ENCODE measurements at places on chromosomes 3 and 15.

DNA sequence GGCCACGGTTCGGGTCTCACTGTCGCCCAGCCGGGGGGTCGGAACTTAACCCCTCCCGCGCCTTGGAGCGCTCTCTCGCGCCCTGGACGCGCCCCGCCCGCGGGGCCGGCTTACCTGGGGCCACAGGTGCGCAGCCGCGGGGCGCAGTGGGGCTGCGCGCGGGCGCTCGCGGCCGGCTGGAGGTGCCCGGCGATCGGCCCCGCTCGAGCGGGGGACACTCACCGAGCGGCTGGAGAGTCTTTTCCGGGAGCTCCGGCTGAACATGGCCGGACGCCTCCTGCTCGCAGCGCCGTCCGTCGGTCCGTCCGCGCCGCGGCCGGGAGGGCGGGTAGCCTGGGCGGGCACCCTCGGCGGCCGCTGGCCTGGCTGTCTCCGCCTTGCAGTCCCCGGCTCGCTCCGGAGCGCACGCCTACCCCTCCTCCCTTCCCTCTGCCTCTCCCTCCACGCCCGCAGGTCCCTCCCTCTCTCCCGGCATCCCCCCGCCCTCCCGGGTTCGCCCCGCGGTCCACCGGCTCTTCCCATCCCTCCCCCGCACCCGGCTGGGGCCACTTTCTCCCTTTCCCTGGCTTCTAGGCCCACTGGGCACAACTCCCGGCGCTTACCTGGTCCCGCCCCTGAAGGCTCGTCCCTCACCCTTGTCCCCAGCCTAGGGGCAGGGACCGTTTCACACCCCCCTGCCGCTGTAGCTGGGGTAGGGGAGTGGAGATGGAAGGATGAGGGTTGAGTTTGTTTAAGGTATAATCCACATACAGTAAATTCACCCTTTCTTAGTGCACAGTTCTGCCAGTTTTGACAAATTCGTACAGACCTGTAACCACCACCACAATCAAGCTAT, 220.1 kb upstream of the PRICKLE2 start:
- peak; percentile 67 for DNase-seq

- DNase-seq = no peak
Measured at GRCh38 chr3:27380433-27381357, 11.5 kb upstream of the NEK10 start.

- DNase-seq = no peak
Measured at GRCh38 chr3:162337630-162338029, 841.0 kb downstream of the OTOL1 start.

- DNase-seq = no peak
Measured at GRCh38 chr15:39884351-39884750, 35.7 kb downstream of the GPR176 start.

GRCh38 chr15:60480149-60480548, 1.2 kb upstream of the ICE2 start:
- DNase-seq = no peak

GRCh38 chr3:24915639-24916038, 421.0 kb upstream of the THRB start:
- DNase-seq = no peak

DNA sequence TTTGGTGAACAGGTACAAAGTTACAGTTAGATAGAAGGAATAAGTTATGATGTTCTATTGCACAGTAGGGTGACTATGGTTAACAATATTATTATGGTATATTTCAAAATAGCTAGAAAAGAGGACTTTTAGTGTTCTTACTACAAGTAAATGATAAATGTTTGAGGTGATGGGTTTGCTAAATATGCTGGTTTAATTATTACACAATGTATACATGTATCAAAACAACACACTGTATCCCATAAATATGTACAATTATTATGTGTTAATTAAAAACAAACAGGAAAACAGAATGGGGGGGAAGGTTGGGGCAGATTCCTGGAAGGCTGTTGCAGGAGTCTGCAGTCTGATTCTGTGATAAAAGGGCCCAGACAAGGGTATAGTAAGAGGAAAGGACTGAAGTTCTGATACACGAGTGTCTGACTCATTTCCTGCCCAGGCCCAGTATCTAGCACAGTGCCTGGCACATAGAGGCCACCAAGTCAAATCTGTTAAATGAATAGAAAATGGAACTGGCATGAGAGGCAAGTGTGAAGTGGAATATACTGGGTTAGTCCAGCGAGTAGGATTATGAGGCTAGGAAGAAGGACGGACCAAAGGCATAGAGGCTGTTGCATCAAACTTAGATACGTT, 7.2 kb upstream of the ENTPD3 start:
- no peak for DNase-seq

DNA sequence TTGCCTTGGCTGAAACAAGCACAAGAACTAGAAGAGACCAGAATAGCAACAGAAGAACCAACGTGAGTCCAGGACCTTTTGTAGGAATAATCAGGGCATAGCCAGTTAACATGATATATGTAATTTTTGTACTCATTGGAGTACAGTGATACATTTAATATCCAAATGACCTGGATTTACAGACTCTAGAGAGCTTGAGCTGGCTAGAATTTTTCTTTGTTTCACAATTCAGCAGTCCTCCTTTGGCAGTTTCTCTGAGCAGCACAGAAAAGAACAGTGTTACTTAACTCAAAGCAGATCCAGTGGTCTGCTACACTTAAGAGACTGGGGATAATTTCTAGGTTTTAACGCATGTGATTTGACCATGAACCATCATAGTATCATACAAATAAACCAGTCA, 245.7 kb downstream of the ADAMTSL3 start:
- no peak for DNase-seq

DNA sequence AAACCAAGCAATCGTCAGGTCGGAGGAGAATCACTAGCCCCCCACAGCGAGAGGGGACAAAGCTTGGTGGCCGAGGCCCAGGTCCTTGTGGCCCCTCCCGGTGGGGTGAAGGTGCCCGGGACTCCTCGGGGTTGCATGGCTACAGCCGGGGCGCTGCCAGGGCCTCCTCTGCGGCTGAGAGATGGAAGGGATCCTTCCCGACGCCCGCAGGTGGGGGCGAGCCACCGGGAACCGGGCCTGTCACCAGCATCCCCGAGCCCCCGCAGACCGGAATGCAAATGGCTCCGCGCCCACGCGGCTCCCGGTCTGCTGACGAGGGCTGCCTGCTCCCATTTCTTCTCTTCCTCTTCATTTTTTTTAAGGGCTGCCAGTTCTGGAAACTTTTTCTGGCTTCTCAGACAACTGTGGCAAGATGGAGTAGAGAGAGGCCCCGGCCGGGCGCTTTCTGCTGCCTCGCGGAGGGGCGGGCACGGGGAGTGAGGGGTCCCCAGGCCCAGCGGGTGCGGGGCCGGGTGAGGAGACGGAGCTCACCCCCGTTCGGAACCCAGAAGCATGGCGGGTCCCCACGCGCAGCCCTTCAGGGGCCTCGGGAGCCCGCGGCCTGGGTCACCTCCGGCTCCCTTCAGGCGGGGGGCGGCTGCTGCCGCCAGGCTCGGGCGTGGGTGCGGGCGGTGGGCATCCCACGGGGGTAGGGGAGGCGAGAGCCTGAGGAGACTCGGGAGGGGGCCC, 27.5 kb downstream of the MELTF start:
- peak; percentile 27 for DNase-seq

GRCh38 chr15:31799715-31800321, 230.5 kb upstream of the CHRNA7 start:
- no peak for DNase-seq

GRCh38 chr15:42121021-42121420, 26.7 kb upstream of the PLA2G4D start:
- no peak for DNase-seq

- no peak for DNase-seq
Measured at GRCh38 chr15:68606375-68606774, 27.6 kb downstream of the CORO2B start.

GRCh38 chr15:80769153-80769828, 9.9 kb upstream of the CEMIP start:
- no peak for DNase-seq

DNA sequence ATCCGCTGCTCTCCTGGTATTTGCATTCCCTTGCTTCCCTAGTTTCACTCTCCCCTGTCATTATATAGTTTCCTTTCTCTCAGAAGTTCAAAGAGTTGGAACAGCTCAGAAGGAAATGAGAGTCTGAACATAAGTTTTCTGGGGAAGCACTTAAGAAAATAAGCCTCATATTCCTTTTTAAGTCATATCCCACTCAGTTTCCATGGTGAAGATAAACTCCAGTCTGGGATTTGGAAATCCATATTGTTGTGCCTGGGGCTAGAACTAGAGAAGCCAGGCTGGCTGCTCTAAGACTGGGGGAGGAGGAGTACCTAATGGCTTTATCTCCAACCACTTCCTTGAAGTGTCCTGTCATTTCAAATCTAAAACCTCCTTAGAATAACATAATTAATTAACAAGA, 134.2 kb upstream of the ALCAM start:
- no peak for DNase-seq

DNA sequence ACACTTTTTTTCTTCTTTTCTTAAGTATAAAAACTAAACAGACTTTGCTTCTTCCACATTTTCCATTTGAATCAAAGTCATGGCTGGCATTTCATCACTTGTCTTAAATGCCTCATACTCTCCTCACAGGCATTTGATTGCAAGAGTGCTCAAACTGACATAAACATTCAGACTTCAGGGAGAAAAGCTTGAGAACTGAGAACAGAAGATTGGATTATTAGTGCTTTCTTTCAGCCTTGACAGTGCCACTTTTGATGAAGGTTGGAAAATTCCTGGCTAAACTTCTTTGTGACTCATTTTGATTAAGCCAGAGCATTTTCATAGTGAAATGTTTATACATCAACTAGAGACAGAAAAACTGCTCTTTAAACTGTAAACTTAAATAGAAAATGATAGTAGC, 544.4 kb downstream of the DIPK2A start:
- no peak for DNase-seq

GRCh38 chr3:170196833-170197232, 15.3 kb upstream of the PHC3 start:
- DNase-seq = no peak

DNA sequence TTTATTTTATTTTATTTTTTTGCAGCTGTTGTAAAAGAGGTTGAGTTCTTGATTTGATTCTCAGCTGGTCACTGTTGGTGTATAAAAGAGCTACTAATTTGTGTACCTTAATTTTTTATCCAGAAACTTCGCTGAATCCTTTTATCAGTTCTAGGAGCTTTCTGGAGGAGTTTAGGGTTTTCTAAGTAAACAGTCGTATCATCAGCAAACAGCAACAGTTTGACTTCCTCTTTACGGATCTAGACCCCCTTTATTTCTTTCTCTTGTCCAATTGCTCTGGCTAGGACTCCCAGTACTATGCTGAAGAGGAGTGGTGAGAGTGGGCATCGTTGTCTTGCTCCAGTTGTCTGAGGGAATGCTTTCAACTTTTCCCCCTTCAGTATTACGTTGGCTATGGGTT, 165.8 kb upstream of the KCNMB2 start:
- DNase-seq = no peak

GRCh38 chr15:61057376-61057775, 171.7 kb downstream of the RORA start:
- no peak for DNase-seq

DNA sequence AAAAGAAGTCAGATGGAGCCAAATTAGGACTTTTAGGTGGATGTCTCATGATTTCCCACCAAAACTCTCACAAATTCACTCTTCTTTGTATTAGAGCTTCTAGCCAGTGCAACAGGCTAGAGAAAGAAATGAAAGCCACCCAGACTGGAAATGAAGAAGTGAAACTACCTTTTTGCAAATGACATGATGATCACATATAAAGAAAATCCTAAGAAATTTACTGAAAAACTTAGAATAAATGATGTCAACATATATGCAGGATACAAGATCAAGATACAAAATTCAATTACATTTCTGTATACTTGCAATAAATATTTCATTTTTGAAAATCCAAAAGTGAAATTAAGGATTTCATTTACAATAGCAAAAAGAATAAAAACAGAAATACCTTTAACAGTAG, 110.8 kb downstream of the LRIG1 start:
- DNase-seq = no peak

DNA sequence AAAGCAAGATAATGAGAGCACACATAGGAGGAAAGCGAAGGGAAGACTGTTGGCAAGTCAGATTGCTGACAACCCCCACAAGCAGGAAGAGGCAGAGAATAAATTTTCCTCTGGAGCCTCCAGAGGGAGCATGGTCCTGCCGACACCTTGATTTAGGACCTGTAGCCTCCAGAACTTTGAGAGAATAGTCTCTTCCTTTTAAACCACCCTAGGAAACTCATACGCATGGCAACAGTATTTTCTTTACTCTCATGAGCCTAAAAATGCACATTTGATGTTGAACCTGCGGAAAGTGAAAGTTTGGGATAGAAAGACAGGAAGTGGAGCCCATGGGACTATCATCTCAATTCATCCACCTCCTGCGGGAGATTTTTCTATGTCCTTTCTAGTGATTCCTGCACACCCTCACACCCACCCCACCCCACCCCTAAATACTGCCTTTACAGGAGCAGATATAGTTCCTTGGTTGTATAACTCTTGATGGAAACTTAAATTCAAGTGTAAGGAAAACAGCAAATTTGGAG, 116.7 kb upstream of the LPP start:
- DNase-seq = no peak

- DNase-seq = no peak
Measured at GRCh38 chr3:160331127-160331937, 67.7 kb downstream of the IFT80 start.

- DNase-seq = peak; percentile 78
Measured at GRCh38 chr3:9951962-9952805, at the start of gene PRRT3. TSS of gene PRRT3 (minus strand) at chr3:9952408. CDS start at chr3:9950115, 2,293 bp downstream.

- DNase-seq = no peak
Measured at GRCh38 chr3:87145553-87145952, 81.6 kb upstream of the CHMP2B start.

DNA sequence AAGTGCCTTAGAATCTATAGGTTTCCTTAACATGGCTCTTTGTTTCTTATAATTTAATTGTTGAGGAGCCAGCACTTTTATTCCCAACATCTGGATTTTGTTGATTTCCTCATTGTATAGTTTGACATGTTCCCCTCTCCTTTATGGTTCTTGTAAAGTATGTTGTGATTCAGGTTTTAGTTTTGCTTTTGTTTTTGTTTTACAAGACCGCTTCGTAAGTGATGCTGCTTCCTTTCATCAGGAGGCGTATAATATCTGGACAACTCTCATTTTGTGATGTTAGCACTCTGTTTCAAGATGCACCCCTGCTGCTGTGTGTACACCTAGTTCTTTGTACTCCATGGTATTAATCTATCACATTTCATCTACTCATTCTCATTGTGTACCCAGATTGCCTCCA, 48.7 kb downstream of the SLC49A4 start:
- no peak for DNase-seq

GRCh38 chr3:143538577-143538981, 309.7 kb downstream of the SLC9A9 start:
- no peak for DNase-seq

GRCh38 chr15:67551207-67551743, 8.8 kb downstream of the MAP2K5 start:
- DNase-seq = no peak

DNA sequence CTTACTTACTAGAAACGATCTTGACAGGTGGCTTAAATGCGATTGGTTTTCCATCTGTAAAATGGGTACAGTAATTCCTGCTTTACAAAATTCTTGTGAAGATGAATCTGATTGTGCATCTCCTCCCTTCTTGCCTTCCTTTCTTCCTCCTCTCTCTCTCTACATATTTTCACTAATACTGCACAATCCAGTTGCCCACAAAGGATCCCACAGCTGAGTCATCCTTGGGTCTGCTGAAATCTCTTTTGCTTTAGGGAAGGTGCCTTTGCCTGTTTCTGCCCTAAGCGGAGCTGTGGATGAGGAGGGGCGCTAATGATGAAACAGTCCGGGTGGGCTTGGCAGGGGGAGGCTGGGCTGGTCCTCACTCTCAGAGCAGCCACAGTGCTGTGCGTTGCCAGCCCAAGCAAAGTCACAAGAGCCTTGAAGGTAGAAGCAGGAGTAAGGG, 46.1 kb downstream of the AMOTL2 start:
- DNase-seq = no peak

All from brain (organoid and tissue), 16 donors.